PC-3 (cell line): ENCODE measurements at places on chromosomes 6 and 20.

GRCh38 chr20:49432550-49432949 lies 49.9 kb downstream of the KCNB1 start:
- no peak for DNase-seq

DNA sequence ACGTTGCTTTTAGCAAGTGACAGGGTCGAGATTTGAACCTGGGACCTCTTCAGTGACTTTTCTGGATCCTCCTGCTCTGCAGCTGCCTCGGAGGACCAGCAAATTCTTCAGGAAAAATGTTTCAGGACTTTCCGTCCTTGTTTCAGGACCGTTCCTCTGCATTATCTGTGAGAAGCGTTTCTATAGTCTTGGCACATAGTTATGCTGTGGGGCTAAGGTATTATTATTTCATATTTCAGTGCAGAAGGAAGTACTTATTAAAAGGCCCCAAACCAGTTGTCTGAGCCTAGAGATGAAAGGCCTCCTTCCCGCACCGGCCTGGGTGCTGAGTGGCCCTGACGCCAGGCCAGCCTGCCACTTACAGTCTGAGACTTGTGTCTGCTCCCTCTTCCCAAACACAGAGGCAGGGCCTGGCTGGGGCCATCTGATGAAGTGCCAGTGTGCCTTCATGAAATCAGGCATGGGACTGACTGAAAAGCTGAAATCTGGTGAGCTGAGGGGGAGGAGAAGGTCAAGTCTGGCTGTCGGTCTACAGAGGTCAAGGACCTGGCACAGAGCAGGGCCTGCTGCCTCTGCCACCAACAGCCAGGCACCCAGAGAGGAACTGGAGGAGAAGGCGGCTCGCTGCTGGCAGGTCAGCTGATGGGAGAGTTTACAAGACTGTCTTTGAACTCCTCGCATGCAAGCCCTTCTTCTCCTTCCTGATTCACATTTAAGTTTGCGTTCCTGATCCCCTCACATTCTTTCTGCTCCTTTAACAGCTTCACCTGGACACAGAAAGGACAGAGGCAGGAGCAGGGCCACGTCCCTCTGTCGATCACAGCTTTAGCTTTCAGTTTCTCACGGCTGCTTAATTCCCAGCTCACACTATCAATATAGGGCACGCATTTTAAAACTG lies 8.9 kb upstream of the QKI start:
- no peak for DNase-seq

DNA sequence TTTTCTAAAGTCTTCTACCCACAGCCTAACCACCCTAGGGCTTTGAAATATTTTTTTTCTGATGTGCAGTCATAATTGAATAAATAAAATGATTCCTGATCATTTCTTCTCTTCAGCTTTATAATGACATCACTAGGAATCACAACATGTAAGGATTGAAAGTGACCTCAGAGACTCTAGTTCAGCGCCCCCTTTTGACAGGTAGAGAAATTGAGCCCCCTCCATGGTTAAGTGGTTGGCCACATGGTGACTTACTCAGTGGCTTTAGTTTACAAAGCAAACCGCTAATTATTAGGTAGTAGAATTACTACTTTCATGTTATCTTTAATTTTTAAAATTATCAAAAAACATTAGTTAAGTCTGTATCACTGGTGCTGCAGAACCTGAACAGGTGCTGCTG lies 13.3 kb upstream of the SLC2A12 start:
- DNase-seq = peak; percentile 41

GRCh38 chr6:15801912-15802311 lies 139.1 kb upstream of the DTNBP1 start:
- no peak for DNase-seq

- no peak for DNase-seq
These were observed 60.9 kb upstream of the PRL start for GRCh38 chr6:22357724-22358189.

GRCh38 chr6:43939281-43940070 lies 169.5 kb downstream of the VEGFA start:
- DNase-seq = no peak

DNA sequence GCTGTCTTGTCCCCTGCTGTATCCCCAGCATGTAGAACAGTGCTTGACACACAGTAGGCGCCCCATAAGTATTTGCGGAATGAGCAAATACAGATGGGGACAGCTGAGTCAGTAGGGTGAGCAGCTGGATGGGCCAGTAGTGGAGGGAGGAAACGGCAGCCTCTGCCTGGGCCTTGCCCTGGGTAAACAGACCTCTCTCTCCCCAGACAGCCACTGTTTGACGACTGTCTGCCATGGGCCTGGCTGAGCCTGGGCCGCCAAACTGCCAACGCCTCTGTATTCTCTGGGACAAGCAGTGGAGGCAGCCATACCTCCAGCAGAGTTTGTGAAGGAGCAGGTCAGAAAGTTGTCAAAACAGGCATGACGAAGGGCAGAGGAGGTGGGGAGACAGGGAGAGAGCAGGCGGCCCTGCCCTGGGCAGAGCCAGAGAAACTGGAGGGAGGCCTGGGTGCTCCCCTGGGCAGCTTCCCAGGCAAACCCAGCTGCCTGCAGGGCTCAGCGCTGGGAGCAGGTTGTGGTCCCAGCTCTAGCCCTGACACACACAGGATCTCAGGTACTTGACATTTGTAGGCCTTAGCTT lies 15.2 kb downstream of the HNF4A start:
- peak; percentile 41 for DNase-seq

- DNase-seq = no peak
These were observed 9.9 kb upstream of the SPATS1 start for GRCh38 chr6:44332585-44332984.

- no peak for DNase-seq
These were observed 42.0 kb downstream of the MAPK14 start for GRCh38 chr6:36069573-36069972.

DNA sequence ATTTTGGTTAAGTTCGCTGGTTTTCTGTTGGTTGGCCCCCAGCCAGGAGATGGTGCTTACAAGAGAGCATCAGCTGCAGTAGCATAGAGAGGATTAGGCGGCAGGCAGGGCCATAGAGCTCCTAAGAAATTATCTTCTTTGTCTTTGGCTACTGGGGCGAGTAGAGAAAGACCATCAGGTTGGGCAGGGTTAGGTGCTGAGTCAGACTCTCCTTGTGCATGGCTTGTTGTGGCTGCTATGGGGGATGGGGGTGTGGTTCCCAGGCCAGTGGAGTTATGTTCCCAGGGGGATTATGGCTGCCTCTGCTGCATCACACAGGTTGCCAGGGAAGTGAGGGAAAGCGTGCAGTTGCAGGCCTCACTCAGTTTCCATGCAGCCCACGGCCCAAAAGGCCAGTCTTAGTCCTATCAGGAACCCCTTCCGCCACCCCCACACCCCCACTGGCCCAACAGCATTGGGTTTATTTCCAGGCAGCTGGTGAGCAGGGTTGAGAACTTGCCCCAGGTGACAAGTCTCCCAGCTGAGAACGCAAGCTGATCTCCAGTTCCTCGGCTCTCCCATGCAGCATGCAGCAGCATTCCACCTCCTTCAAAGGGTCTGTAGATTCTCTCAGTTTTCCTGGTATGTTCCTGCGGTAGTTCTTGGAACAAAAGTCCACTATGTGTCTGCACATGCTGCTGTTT lies 243.7 kb downstream of the UTRN start:
- peak; percentile 15 for DNase-seq

DNA sequence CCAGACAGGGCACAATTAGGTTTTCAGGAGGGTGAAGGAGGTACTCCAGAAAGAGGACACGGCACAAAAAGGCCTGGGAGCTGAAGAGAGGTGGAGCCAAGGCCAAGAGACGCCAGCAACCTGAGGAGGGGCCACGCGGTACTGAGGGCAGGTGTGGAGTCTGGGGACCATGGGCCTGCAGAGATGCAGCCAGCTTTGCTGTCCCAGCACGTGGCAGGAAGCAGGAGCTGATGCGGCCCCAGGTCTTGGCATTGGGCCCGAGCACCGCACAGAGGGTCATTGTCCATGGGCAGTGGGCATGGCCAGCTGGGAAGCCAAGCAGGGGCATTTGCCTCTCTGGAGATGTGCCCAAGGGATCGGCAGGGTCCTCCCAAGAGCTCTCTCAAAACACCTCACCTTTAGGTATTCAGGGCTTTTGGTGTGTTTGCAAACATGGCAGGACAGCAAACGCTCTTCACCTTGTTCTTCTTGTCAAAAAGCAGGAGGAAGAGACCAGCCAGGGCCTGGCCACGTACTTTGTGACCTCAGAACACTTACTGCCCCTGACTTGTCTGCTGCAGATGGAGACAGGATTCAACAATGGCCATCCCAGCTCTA lies 1.4 kb upstream of the BPIFB1 start:
- no peak for DNase-seq
